Bronchus fibroblast of lung (primary cell): ENCODE measurements at places on chromosomes 1 and 21. TPM values are rescaled to one million over a fixed set of nuclear protein-coding genes. Genes with fewer than 3 reads are reported as not detected.

STUM gene
- not detected in 2 replicates for total RNA-seq

CCDC30 gene
- total RNA-seq = under 0.01 and 0.34 TPM in 2 replicates

OR2T11 gene
- total RNA-seq = not detected in 2 replicates

PLEKHG5 gene
- 8.3 and 10.6 TPM in 2 replicates for total RNA-seq

IGSF3 gene
- total RNA-seq = 0.34 and 0.45 TPM in 2 replicates

FNDC7 gene
- not detected in 2 replicates for total RNA-seq

LRP8 gene
- total RNA-seq = 20.0 and 22.4 TPM in 2 replicates

KAZN gene
- total RNA-seq = 2.1 and 2.7 TPM in 2 replicates

CFAP74 gene
- total RNA-seq = not detected in 2 replicates

SHE gene
- total RNA-seq = not detected in 2 replicates

FLG2 gene
- not detected in 2 replicates for total RNA-seq

MAN1C1 gene
- 0.59 and 1.0 TPM in 2 replicates for total RNA-seq

TRPM2 gene
- not detected in 2 replicates for total RNA-seq

SH2D2A gene
- total RNA-seq = 0.34 and 0.59 TPM in 2 replicates

CHAF1B gene
- 9.6 and 12.5 TPM in 2 replicates for total RNA-seq

DNASE2B gene
- total RNA-seq = 0.15 and 0.17 TPM in 2 replicates

KIRREL1 gene
- 57.7 and 58.1 TPM in 2 replicates for total RNA-seq

OR2G2 gene
- total RNA-seq = not detected in 2 replicates

KRTAP12-2 gene
- not detected in 2 replicates for total RNA-seq

PPIAL4G gene
- total RNA-seq = not detected in 2 replicates

TEDDM1 gene
- total RNA-seq = not detected in 2 replicates

VASH2 gene
- 2.0 and 3.1 TPM in 2 replicates for total RNA-seq

TMCC2 gene
- 2.4 and 3.4 TPM in 2 replicates for total RNA-seq

ESPN gene
- total RNA-seq = under 0.01 TPM in 1 of 2 replicates, not detected in the other
